G401 (cell line): ENCODE measurements at places on chromosomes 4 and X. TPM values are rescaled to one million over a fixed set of nuclear protein-coding genes. Genes with fewer than 3 reads are reported as not detected.

Gene PASD1
- total RNA-seq, result not detected in 2 replicates

Gene HELT
- total RNA-seq, result not detected in 2 replicates

Gene EXOC1L
- not detected in 2 replicates for total RNA-seq

Gene PORCN
- 3.5 and 11.8 TPM in 2 replicates for total RNA-seq

Gene C4orf46
- total RNA-seq, result 14.7 and 15.1 TPM in 2 replicates

DNA sequence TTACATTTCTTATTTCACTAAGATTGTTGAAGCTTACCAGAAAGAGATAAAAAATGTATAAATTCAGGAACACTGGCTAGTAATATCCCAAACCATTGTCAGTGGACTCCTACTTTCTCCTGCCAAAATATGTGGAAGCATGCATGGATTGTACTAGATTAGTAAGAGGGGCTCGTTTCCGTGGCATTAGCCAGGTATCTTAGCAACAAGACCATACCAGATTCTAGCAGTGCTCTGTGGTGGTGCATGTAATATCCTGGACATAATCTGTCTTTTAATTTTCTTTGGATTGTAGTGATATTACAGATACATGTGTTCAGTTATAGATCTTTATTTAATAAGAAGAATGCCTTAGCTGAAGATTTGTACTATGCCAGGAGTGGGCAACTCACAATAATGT is 371.9 kb upstream of the PITX2 start:
- no peak for DNase-seq

DNA sequence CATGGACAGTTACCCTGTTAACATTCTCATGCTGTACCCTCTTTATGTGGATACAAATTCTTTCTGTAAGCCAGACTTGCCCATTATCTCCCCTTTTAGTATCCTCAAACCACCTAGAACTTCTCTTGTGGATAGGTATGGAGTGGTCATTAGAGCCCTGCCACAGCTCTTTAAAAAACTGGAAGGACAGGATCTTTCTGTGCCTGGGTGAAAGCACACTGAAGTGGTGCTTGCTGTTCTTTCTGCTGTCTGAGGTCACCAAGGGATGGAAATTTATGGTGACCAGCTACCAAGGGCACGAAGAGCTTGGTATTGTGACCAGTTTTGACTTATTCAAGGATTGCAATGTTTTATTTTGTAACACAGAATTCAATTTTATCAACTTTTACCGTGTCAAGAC is 344.2 kb downstream of the CBLL2 start:
- DNase-seq, result no peak

- peak; percentile 77 for DNase-seq
Observed at GRCh38 chrX:115894087-115894486, 276.5 kb upstream of the AGTR2 start.

- no peak for DNase-seq
Observed at GRCh38 chr4:78308517-78308916, 243.1 kb upstream of the ANXA3 start.

GRCh38 chr4:128521156-128521555 is 233.5 kb upstream of the PGRMC2 start:
- no peak for DNase-seq

GRCh38 chrX:24371391-24371972 is 11.0 kb downstream of the SUPT20HL1 start:
- peak; percentile 64 for DNase-seq

DNA sequence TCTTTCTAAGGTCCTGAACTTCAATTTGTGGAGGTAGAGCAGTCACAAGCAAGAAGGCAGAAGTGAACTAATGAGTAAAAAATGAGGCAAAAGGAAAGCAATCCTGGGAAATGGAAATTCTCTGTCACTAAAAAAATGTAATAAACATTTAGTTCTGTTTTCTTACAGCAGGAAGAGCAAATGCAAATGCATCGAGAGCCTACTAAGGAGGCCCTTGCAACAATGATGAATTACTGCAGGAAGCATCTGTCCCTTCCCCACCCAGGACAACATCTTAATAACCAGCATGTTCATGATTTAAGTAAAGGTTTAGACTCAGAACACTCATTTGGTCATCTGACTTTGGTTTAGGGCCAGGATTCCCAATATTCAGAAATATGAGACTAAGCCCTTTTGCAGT is 341.4 kb upstream of the NOCT start:
- no peak for DNase-seq

DNA sequence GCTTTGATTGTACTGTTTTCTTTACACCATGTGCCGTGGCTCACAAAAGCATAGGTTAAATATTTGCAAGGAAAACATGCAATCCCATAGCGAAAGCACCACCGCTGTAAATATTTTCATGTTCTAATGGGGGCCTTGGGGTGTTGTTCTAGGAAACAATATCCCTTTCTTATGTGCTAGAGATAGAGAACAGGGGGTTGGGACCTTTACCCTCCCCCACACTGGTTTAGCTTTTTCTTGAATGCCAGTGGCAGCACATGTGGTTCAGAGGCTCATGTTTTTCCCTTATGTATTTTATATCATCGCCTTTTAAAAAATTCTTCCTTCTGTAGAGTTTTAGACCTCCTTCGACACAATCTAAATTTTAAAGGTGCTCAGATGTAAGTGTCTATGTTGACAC is 422.6 kb upstream of the TENM3 start:
- DNase-seq, result no peak

DNA sequence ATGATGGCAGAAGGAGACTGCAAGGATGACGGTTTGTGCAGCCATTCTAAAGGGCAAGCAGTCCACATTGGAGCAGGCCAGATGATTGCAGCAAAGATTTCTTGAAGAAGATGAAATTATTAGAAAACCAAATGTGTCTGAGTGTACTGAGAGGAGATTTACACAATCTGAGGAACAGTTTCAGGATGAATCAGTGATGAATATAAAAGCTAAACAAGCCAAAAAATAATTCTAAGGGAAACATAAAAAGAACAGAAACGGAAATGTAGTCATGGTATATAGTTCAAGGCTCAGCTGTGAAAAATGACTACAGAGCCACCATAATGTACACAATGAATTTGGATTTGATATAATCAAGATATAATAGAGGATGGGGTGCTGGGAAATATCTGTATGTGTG is 168.5 kb downstream of the PDGFC start:
- DNase-seq, result no peak

GRCh38 chrX:132271311-132271778 is 52.1 kb upstream of the RAP2C start:
- DNase-seq, result no peak

GRCh38 chr4:82773057-82773456 is 25.5 kb downstream of the SCD5 start:
- DNase-seq, result no peak

DNA sequence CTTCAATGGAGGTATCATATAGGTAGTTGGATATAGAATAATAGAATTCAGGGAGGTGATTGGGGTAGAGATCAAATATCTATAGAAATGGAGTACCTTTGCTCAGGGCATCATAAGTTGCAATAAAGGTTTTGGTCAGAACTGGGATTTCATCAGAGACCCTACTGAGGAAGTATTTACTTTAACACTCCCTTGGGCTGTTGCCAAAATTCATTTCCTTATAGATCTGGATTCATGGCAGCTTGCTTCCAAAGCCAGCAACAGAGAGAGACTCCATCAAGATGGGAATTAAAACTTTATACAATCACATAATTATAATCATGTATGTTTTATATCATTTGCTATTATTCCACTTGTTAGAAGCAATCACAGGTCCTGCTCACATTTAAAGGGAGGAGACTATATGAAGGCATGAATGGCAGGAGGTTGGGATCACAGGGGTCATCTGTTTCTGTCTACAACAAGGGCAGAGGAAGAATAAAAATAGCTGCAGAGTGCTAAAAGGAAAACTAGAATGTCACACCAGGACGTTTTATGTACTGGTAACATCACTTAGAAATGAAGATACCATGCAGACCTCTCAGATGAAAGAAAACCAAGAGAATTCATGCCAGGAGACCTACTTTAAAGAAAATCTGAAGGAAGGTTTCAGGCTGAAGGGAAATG is 902.1 kb upstream of the LCORL start:
- DNase-seq, result no peak

- DNase-seq, result no peak
Observed at GRCh38 chr4:144818136-144818535, 172.2 kb downstream of the HHIP start.

- peak; percentile 52 for DNase-seq
Observed at GRCh38 chrX:74383611-74384010, 37.7 kb upstream of the SLC16A2 start.

DNA sequence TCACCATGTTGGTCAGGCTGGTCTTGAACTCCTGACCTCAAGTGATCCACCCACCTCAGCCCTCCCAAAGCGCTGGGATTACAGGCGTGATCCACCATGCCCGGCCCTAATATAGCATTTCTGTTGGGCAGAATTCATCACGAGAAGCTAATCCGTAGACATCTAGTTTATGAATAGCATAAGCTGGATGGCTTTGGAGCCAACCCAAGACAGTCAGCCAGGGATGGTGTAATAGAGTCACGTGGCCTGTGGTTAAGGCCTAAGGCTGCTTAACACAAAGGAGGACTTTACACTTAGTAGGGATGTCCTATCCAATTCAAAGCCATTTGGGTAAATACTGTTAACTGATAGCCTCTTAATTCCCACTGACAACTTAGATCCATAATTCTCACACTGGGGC is 173.6 kb downstream of the RAP1GDS1 start:
- DNase-seq, result no peak
